AG04449 (cell line): ENCODE measurements at places on chromosomes 5 and 9.

DNA sequence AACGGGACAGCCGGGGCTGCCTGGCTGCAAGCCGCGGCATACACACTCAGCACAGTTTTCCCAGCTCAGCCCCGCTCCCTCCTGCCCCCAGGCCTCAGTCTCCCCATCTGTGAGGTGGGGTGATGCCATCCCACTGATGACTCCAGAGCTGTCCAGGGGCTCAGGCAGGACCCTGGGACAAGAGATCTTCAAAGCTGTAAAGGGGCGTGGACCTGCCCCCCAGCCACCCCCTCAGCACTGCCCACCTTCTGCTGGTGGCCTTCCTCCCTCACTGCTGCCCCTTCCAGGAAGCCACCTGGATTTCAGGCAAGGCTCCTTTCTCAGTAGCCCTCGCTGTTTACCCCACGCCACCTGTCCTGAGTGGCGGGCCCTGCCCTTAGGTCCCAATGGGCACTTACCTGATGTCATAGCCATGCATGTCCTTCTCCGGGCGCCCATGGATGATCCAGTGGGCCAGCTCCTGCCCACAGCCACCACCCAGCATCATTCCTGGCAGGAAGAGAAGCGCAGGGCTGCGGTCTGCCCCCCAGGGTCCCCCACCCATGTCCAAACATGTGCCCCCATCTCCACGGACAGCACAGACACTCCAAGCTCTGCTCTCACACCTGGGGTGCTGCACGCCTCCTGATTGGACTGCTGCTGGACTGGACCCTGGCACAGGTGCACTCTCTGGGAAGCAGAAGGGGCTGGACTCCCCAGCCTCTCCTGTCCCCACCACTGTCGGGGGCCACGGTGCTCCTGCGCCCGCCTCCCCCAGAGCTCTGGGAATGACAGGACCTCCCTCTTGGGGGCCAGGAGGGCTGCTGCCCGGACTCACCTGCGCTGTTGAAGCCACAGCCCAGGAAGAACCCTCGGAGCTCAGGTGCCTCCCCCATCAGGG lies 25.7 kb downstream of the SARDH start:
- DNase-seq = no peak

DNA sequence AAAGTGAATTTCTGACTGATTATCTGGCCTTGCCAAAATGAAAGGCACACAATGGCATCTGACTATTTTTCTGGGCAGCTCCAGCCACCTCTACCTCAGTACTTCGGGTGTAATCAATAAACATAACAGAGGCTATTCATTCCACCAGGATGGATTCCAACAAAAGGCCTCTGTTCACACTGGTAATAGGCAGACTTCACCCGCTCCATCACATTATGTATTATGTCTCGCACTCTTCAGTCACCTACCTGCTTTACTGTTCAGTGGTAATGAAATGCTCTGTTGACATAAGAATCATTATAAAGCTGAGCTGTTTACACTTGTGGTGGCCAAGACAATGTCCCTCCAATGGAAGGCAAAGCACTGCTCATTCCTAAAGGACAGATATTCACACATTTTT lies 1333.7 kb upstream of the WWC1 start:
- DNase-seq = no peak

DNA sequence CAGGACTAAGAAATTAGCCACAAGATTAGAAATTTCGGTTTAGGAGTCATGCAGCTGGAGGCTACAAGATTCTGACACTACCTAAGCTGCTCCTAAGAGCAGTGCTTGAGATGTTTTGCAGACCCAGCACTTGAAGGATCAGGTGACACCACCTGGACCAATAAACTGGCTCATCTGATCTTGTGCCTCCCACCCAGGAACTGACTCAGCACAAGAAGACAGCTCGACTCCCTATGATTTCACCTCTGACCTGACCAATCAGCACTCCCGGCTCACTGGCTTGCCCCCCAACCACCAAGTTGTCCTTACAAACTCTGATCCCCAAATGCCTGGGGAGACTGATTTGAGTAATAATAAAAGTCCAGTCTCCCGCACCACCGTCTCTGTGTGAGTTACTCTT lies 170.4 kb downstream of the TTC39B start:
- no peak for DNase-seq

GRCh38 chr9:35490155-35490909 lies 421 bp downstream of the RUSC2 start:
- no peak for DNase-seq

GRCh38 chr9:135242049-135242396 lies 154.6 kb downstream of the OLFM1 start:
- DNase-seq = no peak
